ENCODE measurements at places on chromosomes 4 and X.

DNA sequence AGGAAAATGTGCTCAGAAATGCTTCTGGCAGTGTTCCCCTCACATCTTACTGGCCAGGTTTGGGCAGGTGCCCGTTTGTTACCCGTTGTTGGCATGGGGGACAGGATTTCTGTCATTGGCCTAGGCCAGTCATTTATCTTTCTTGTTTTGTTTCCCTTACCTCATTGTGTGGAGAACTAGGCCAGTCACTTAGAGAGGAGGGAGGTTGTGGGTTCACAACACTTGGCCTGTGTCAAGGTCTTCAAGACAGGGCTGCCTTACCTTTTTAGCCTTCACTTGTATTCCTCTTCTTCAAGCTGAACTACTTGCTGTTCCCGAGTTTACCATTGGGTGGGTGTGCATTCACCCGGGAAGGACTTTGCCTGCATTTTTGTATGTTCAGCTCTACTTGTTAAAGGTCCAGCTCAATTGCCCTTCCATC lies 17.7 kb downstream of the SNX25 start:
- DNase-seq: no peak

GRCh38 chr4:52250154-52250553 lies 199.1 kb downstream of the SPATA18 start:
- DNase-seq: no peak

DNA sequence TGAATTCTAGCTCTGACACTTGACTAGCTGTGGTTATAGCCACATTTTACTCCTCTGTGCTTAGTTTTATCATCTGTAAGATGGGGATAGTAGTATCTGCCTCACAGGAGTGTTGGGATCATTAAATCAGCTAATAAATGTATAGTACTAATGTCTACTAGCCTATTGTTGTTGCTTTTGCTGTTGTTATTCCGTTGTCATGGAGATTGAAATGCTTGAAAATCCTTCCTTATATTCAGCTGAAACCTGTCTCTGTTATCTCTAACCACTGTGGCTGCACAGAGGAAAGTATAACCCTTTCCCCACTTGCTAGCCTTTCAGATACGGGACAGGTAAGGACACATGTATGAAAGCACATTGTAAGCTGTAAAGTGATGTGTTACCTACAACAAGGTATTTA lies 33.9 kb downstream of the CLCN5 start:
- DNase-seq: no peak

GRCh38 chr4:134567461-134567860 lies 365.9 kb upstream of the PABPC4L start:
- DNase-seq: no peak

- DNase-seq: no peak
Observed at GRCh38 chr4:46804781-46805413, 104.1 kb downstream of the COX7B2 start.

DNA sequence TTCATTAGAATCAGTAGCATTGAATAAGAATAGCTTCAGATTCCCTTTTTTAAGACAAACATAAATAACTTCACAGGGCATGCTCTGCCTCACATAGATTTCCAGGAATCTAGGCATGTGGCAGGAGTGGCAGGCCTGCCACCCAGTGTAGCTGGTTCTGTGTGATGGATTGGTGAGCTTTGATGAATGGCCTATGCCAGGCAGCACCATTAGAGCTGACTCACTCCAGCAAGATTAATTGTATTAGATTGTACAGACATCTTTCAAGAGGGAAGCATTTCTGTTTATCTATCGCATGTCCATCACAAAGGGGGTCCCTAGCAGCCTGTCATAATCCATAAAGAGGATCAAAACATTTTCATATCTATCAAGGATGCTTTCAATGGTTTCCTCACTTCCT lies 71.9 kb downstream of the NAA11 start:
- no peak for DNase-seq

- DNase-seq: no peak
Observed at GRCh38 chr4:26420913-26421312, 69.4 kb downstream of the CCKAR start.

GRCh38 chr4:1855333-1856070 lies 454 bp downstream of the LETM1 start:
- peak; percentile 45 for DNase-seq

GRCh38 chr4:173420324-173420752 lies 21.4 kb upstream of the SCRG1 start:
- DNase-seq: peak; percentile 60

GRCh38 chr4:152960082-152960481 lies 24.0 kb downstream of the FHDC1 start:
- no peak for DNase-seq

DNA sequence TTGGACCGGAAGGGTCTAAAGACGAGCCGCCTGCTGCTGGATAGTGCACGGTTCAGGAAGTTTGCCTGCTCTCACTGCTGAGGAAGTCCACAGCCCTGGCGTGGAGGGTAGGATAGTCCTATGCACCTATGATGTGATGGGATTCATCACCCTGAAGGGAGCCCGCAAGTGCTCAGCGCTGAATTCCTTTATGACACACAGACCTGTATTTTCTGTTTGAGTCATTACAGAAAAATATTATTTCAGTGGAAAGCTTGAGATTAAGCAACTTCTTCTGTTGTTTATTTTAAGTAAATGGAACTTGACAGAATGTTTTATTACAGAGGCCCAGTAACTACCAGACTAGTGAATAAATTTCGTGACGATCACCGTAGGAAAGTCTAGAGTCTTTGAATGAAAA lies 123.2 kb downstream of the TRIML1 start:
- no peak for DNase-seq
